ENCODE measurements at places on chromosomes 16 and 17.

- DNase-seq, result no peak
Measured at GRCh38 chr16:48907906-48908634, 298.1 kb upstream of the N4BP1 start.

GRCh38 chr17:58759522-58759921 lies 3.9 kb downstream of the PPM1E start:
- no peak for DNase-seq

DNA sequence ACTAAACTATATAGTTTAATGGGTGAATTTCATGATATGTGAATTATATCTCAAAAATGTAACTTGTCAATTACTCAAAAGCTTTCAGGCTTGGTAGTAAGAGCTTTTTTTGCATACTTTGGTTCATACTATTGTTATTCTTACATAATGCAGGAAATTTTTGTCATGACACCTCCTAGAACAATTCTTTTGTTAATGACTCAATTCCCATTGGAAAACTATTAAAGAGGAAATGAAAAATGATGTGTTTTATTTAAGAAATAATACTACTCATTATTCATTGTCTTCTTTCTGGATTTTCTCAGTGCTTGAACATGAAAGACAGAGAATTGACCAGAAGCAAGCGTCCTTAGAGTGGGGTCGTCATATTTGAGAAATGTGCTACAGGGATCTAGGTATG lies 196.4 kb upstream of the KCNJ16 start:
- DNase-seq, result no peak

DNA sequence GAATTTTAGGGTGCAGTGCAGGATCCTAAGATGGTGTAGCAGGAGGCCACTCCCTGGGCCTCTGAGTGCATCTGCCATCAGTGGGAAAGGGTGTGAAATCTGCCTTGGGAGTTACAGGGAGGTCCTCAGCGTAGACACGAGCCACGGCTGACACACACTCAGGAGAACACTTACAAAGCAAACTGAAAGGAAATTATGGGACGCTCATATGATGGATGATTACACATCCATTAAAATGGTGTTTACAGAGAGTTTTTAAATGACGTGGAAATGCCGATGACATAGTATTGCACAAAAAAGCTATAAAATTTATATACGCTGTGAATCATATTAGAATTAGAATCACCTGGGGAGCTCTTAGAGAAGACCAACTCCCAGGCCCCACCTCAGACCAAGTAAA lies 175.2 kb downstream of the CCDC182 start:
- DNase-seq, result no peak

DNA sequence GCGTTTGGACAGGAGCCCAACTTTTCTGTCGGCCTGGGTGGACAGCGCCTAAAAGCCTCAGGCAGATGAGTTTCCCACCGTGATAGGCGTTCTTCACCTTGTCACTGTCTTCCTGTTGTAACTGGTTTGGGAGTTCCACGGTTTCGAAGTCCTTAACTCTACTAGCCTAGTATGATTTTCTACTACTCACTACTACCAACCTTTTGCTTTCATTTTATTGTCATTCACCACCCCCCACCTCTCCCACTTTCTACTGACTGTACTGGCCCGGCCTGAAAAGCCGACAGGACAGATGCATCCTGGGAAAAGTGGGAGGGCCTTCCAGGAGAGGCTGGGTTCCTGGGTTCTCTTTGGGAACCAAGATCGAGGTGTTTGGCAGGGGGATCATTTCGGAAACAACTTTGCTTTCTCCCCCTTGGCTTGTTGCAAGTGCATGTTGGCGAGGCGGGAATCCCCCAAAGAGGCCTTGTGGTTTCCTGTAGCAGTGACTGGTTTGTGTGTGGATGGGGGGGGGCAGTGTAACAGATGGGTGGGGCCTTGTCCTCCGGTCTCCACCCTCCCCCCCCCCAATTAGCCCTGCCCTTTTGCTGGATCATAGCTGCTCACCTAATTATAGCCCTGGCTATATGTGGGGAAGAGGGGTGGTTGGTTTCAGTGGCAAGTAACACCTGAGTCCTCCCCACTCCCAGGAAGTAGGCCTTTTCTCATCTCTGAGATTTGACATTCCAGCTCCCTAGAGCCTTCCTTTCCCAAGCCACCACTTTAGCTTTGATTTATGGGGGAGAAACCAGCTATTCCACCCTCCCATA lies 1.4 kb downstream of the EIF5A start:
- DNase-seq, result peak; percentile 83

DNA sequence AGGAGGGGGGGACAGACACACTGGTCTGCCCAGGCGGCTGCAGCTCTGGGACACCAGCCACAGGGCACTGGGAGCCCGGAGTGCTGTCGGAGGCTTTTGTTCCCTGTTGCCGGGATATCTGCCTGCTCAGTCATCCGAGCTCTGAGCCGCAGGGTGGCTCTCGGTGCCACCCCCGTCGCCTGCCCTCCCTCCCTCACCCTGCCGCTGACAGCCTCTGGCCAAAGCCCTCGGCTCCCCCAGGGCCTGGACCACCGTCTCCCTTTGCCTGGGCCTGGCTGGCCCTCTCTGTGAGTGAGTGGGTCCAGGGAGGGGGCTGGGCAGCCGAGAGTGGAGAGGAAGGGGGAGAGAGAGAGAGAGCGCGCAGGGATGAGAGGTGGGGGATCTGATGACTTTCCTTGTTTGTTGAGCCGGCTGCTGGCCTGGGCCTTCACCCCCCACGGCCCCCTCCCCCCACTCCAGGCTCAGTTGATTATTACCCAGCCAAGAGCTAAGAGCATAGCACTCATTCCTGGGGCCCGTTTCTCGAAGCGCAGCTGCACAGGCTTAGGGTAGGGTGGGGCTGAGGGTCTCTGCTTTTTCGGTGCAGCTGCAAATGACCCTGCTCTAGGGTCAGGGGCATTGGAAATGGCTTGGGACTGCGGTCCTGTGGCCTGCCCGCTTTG lies 2.7 kb downstream of the FOXJ1 start:
- DNase-seq, result no peak

GRCh38 chr17:61124562-61124961 lies 275.1 kb upstream of the TBX2 start:
- DNase-seq, result no peak

- no peak for DNase-seq
Measured at GRCh38 chr16:23524886-23525285, 14.6 kb upstream of the GGA2 start.

DNA sequence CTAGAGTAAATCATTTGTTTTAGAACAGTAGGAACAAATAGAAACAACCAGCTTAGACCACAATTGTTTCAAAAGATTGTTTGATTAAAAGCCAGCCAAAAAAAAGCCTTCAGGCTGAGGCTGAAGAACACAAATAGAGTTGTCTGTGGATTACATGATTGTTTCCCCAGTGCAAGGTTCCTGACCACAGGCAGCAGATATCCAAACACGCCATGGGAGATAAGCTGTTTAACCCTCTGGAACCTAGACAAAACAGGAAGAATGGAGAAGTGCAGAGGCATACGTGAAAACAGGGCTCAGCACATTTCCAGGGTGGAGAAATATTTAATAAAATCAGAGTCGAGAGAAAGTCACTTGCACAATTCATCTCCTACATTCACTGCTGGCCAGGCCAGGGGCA lies 21.0 kb downstream of the ATPAF2 start:
- DNase-seq, result no peak

GRCh38 chr17:19336938-19337711 lies 25.4 kb downstream of the B9D1 start:
- DNase-seq, result no peak

GRCh38 chr16:23254338-23254737 lies 47.8 kb upstream of the SCNN1B start:
- DNase-seq, result no peak

- DNase-seq, result no peak
Measured at GRCh38 chr16:75942351-75942750, 216.1 kb upstream of the CPHXL start.

DNA sequence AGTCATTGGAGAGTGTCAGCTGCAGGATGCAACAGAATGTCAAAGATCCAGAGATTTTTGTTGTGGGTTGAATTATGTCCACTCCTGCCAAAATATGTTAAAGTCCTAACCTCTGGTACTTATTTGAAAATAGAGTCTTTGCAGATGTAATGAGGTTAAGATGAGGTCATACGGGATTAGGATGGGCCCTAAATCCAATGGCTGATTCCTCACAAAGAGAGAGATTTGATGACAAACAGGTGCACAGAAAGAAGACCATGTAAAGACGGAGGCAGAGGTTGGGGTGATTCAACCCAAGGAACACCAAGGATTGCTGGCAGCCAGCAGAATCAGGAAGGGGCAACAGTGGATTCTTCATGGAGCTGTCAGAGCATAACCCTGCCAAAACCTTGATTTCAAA lies 34.5 kb upstream of the USP22 start:
- no peak for DNase-seq

GRCh38 chr17:50863221-50863843 lies 2.8 kb downstream of the TOB1 start:
- DNase-seq, result no peak

- no peak for DNase-seq
Measured at GRCh38 chr17:59804901-59805465, 87.8 kb downstream of the TUBD1 start.

DNA sequence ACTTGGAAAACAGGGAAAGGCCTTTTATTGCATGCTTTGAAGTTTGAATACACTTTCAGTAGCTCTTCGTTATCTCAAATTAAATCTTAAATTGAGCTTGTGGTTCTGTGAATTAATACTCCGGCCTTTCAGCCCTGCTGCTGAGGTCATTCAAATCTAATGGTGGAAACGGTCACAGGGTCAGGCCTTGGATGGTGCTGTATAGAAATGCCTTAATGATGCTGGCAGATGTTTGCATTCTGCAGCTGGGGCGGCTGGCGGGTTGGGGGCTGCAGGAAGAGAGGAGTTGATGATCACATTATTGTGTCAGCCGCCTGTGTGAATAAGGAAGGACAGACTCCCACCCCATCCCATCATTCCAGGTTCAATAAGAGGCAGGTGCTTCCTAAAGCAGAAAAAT lies 723.6 kb downstream of the WWOX start:
- DNase-seq, result no peak

- peak; percentile 53 for DNase-seq
Measured at GRCh38 chr17:28712032-28712704, 480 bp upstream of the PROCA1 start.

DNA sequence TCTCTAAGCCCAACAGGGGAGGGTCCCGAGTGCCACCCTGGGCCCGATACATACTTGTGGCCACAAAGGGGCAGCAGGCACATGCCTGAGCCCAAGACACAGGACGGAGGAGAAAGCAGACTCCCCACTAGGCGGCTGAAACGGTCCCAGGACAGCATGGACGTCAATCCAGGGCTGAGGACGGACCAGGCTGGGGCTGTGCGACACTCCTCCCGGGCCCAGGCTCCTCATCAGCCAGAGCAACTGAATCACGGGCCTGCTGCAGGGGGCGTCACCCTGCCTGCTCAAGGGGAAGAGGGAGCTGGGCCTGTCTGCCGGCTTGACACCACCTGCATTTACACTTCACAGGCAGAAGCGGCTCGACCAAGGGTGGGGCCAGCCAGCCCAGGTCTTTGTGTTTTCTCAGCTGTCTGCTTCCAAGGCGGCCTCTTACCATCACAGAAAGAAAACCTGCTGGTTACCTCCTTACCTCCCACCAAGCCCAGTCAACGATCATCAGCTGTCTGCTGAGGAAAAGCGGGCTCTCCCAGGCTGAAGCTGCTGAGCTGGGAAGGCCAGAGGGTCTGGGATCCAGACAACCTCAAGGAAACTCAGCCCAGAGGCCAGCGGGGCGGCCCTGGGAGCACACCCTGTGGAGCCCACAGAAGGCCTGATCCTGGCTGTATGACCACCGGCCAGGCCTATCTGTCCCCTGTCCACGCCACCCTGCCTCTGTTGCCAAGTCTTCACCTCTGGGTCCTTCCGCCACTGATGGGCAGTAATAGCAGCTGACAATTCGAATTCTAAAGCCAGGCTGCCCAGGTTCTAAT lies 26.4 kb downstream of the KIFC3 start:
- no peak for DNase-seq

- DNase-seq, result no peak
Measured at GRCh38 chr17:72987166-72987565, 105.3 kb downstream of the SLC39A11 start.

DNA sequence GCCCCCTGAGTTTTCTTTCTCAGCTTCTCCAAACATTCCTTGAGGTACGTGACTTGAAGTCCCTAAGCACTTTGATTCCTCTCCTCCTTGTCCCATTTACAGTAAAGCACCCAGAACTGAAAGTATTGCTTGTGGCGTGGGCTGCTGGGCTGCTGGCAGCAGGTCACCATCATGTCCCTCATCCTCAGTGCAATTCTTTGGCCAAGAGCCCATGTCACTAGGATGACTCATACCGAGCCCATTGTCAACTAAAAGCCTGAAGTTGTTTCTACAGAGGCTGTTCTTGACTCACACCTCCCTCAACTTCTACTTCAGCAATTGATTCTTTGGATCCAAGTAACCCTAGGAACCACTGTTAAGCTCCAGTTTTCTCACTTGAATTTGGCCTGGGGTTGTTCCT lies 54.3 kb downstream of the KPNA2 start:
- DNase-seq, result no peak

GRCh38 chr16:83681381-83681956 lies 126.3 kb upstream of the HSBP1 start:
- no peak for DNase-seq

- peak; percentile 66 for DNase-seq
Measured at GRCh38 chr17:386141-386876, 33.7 kb upstream of the RPH3AL start.

DNA sequence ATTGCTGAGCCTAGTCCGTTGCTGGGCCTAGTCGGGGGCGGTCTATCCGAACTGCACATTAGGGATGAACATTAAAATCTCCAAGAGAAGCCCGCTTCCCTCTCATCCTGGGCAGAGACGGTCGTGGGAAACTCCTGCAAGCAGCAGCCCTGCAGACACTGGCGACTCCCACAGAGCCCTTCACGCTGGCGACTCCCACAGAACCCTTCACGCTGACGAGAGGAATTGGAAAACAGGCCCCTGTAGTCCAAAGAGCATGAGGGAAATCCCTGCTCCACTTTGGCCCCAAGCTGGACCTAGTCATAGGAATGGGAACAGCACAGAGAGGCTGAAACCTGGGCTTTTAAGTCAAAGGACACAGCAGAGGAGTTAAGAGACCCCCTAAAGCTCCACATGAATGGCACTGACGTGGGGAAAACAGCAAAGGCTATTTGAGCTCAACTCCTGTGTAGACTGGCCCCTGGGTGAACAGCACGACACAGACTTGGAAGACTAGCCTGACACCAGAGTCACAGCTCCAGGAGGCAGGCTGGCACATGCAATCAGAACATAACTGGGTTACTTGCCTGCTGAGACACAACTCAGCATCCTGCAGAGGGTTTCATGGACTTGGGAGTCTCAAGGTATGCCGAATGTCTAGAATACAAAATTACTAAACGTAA lies 42.2 kb downstream of the WDR45B start:
- DNase-seq, result no peak

Measured in stimulated activated CD4-positive, alpha-beta T cell treated with anti-CD3 and anti-CD28 coated beads, TNF-alpha, amount 100 ng/mL, for 4 hours (primary cell).